Right lobe of liver (tissue), 6 donors: ENCODE measurements at places on chromosomes 1 and 21. TPM values are rescaled to one million over a fixed set of nuclear protein-coding genes. Genes with fewer than 3 reads are reported as not detected.

- DNase-seq: peak; percentile 2
Measured at GRCh38 chr1:7425229-7425628, 345.9 kb upstream of the VAMP3 start.

DNA sequence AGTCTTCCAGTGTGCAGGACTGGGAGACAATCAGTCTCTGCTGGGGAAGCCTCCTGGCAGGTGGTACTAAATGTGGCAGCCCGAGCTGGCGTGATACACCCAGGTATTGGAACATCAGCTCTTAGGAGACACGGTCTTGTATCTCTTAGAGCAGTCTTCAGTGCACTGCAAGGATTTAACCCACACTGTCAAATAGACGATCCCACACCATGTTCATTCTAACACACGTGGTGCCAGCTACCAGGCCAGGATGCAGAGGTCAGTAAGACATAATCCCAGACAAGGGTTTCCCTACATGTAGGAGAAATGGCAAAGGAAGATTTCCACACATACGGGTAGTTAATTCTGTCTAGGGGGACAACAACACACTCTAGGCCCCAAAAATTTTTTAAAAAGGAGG, 8.7 kb downstream of the TRIM11 start:
- DNase-seq: peak; percentile 13

DNA sequence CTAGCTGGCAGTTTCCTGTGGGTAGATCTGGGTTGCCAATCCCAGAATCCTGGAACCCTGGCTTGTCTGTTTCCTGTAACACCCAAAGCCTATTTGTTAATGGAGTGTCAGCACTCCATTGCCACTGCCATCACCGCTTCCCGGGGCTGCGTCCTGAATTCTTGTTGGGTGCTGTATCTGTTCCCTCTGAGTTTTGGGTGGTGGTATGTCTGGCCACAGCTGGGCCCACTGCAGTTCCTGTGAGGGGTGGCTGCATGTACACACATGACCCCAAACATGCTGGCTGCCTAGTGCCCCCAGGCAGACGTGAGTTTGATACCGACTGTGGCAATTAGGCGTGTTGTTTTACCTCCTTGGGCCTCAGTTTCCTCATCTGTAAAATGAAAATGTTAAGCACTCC, 29.3 kb downstream of the NAV1 start:
- no peak for DNase-seq

DNA sequence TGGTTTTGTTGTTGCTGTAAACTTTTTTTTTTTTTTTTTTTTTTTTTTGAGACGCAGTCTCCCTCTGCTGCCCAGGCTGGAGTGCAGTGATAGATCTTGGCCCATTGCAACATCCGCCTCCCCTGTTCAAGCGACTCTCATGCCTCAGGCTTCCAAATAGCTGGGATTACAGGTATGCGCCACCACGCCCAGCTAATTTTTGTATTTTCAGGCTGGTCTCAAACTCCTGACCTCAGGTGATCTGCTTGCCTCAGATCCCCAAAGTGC, 78.9 kb upstream of the SLC45A1 start:
- DNase-seq: peak; percentile 52

DNA sequence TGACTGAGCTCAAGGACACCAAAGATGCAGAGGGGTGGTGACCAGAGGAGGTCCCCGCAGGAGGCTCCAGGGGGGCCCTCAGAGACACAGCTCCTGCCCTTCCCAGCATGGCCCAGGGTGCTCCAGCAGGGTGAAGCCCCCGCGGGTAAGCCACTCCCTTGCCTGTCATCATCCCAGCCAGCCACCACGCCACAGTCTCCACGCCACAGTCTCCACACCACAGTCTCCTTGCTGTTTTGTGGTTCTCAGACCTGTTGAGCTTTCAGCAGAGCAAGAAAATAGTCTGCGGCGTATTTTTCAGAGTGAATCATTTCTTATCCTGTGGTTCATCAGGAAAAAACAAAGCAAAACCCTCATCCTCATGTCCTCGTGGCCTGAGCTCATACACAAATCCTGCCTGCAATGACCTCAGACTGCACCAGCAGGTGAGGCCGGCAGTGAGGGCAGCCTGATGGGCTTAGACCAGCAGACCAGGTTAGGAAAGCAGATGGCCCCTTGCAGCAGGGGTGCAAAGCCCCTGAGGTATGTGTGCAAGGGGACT, 25.7 kb upstream of the ABCG1 start:
- DNase-seq: no peak

NID1 gene
- 60.2 TPM for total RNA-seq

GRCh38 chr1:197674286-197674685, 101.0 kb downstream of the DENND1B start:
- no peak for DNase-seq
